ENCODE measurements at places on chromosomes 7 and 10. TPM values are rescaled to one million over a fixed set of nuclear protein-coding genes. Genes with fewer than 3 reads are reported as not detected.

- H3K4me3 ChIP-seq, result no peak overlapping the region
- H3K27me3 ChIP-seq, result peaks cover 23% of the 10 kb centered on the region
- H3K4me1 ChIP-seq, result no peaks in the 10 kb centered on the region
Observed at GRCh38 chr10:11810313-11810766, 12.8 kb upstream of the PROSER2 start.

DNA sequence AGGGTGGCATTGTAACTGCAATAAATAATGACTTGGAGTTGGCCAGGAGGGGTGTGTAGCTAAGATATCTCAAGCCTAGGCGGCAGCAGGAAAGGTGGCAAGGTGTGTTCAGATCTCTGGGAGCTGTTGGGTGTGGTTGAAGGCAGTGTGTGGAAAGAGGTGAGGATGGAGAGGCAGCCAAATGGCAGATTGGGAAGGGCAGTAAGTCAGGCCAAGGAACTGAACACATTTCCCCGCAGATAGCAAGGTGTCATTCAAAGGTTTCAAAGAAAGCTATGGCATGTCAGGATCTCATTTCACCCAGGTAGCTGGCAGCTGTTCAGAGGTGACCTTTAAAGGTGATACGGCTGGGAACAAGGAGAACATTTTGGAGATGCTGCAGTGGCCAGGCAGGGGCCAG is 586.0 kb upstream of the MGMT start:
- peaks cover 21% of the 10 kb centered on the region for H3K27me3 ChIP-seq
- H3K27ac ChIP-seq, result no peak overlapping the region
- no peak for DNase-seq
- no peaks in the 10 kb centered on the region for H3K4me1 ChIP-seq

- no peaks in the 10 kb centered on the region for H3K4me1 ChIP-seq
- no peak for DNase-seq
- H3K27ac ChIP-seq, result no peak overlapping the region
- H3K36me3 ChIP-seq, result peaks cover 38% of the 10 kb centered on the region
Observed at GRCh38 chr7:124843336-124843735, 77.7 kb upstream of the GPR37 start.

DNA sequence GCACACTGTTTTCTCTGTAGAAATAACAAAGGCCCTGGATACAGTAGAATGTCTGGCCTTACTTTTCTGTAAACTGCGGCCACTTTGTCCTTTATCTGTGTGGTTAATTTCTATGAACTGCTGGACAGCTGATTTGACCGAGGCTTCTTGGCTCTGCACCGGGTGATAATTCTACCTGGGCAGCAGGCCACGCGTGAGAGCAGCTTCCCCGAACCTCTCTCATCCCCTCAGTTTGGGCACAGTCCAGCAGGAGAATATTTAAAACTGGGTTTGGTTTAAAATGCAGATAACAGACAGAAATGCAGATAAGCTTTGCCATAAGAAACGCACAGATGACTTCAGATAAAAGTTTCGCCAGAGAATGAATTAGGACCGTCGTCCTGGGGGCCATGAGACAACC is 81.0 kb downstream of the CELF2 start:
- H3K27ac ChIP-seq, result peak overlapping the region; percentile 14
- peak; percentile 39 for DNase-seq
- no peaks in the 10 kb centered on the region for H3K27me3 ChIP-seq
- peaks cover 66% of the 10 kb centered on the region for H3K4me1 ChIP-seq
- H3K36me3 ChIP-seq, result no peaks in the 10 kb centered on the region

The AOC1 gene
- 0.36 TPM for total RNA-seq

The ARMC3 gene
- total RNA-seq, result not detected

The MBLAC1 gene
- total RNA-seq, result 2.0 TPM

The TWIST1 gene
- total RNA-seq, result 1.3 TPM

The ENO4 gene
- not detected for total RNA-seq
